ENCODE measurements at places on chromosomes 2 and 18.
A peak's percentile ranks its signal among the peaks of the same experiment; 100 is the strongest.

DNA sequence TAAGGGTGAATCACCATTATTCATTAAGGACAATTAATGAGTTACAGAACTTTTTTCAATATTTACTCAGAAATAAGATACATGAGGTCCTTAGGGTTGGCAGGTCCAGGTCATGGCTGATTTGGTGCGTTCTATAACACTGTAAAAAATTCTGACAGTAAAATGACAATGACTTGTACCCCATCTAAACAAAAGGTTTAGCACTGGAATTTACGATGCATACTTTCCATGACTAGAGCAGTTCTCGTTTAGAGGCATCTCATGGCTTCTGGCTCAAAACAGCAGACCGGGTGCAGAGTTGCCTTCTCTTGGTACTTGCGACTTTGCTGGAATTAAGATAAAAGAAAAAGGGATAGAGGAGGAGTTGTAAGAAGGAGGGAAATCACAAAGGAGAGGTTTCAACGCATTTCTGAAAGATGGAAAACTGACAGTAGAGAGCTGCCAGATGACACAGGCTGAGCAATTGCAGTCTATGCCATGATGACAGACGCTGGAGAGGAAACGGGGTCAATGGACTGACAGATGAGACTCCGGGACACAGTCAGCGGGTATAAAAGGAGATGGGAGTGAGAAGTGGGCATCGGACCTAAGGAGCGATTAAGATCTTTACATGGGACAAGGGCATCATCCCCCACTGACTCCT is 4.1 kb upstream of the CYS1 start:
- DNase-seq, result no peak

DNA sequence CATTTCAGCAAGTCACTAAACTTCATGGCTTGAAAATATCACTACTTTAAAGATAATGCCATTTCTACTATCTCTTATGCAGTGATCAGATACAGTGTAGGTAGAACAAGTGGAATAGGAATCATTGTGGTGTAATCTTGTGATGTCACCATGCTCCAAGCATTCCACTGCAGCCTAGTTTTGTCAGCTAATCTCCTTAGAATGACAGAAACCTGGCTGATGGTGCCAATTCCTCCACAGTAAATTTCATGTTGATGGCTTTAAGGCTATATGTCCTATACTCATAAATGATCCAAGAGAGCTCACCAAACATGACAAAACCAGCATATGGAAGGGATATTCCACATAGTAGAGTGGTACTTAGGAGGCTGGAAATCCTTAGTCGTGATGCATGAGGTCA is 184.9 kb downstream of the PDE1A start:
- no peak for DNase-seq

DNA sequence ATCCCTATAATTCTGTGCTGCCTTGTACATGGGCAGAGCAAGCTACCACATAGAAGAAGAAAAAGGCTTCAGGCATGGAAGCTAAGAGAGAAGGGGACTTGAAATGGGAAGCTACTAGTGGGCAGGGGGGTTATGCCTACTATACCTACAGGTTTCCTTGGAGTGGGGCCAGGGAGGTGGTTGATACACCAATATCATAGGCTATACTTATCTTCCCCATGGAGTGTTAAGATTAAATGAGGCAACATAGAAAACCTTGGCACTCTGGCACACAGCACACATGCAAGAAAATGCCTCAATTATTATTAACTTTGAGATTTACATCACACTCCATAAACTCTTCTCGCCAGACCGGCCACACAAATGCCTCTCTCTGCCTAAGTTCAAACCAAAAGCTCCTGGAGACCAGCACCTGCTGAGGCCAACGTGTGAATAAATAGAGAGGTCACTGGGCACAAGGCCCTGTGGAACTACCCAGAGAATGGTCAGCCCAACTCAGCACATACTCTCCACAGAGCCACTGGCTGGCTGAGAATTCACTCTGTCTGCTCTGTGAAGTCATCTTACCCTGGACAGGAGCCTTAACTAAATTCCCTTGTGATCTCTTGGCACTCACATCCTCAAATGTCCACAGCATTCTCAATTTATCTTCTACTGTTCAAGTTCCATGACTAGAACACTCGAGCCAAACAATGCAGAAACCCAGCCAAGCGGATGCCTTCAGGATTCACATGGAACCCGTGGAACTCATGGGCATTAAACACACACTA is 498.7 kb downstream of the BCL11A start:
- no peak for DNase-seq

DNA sequence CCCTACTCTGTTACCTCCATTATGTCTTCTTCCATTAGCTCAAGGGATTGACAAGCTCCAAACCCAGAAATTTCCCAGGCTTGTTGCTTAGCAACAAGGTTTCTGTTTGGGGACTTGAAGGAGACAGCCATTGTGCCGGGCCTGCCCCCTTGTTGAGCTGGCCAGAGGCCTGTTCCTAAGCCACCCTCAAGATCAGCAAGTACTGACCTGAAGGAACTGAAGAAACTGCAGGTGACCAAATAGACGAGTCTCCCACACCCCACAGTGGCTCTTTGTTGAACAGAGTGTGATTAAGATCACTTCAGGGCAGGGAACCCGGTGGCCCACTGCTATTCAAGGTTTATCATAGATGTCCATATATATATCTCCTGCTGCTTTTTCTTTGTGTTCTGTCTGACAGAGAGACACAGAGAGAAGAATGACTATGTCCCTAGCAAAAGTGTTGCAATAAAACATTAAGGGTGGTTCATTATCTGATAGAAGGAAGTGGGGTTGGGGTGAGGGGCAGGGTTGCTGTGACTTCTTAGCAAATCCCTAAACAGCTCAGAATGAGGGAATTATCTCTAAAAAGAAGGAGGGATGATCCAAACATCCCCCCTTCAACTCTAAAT is 69.2 kb downstream of the RNF144A start:
- no peak for DNase-seq

- no peak for DNase-seq
Observed at GRCh38 chr2:60844105-60844504, 37.3 kb upstream of the REL start.

DNA sequence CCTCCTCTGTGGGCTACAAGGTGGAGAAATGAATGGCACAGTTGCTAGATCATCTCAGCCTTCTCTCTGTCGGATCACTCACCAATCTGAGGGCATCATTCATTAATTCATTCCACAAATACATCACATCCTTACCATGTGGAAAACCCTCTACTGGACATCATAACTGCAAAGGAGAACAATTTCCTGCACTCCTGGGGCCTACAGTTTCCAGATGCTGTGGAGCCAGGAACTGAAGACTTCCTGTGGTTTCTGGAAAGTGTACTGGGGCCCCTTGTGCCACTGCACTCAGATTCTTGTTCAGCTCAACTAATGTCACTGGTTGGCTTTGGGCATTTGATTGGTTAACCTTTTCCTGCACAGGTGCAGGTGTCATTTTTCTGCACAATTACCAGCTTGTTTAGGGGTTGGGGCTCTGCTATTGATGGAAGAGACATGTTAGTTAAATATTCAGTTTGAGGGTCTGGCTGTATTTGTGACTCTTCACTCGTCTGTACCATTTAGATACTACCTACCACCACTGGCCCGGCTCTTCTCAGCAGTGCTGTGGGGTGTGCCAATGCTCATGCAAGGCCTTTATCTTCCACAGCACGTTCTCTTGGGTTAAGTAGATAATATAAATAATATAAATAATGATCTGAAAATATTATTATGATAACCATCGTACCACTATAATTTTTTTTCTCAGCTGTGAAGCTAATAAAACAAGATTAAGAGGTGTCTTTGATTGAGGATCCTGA is 427.3 kb downstream of the TSN start:
- no peak for DNase-seq

DNA sequence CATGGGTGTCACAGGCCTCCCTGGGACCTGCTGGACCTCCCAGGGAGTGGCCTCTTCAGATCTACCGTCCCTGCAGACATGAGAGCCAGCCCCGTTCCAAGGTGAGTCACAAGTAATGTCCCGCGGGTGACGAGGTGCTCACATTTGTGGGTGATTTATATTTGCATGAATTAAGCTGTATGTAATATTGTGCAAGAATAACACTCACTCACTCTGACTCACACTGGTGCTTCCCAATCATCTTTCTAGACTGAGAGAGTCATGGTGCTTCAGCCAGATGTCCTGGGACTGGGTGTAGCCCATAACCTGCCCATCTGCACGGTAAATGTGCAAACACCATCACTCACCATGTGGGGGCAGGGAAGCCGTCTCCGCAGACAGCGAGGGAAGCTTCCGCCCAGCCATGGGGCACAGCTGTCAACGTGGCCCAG is 347.5 kb upstream of the SALL3 start:
- DNase-seq, result no peak

- DNase-seq, result no peak
Observed at GRCh38 chr2:189581354-189582139, 961 bp upstream of the SLC40A1 start.

GRCh38 chr2:223282221-223282620 is 230.2 kb downstream of the KCNE4 start:
- no peak for DNase-seq

DNA sequence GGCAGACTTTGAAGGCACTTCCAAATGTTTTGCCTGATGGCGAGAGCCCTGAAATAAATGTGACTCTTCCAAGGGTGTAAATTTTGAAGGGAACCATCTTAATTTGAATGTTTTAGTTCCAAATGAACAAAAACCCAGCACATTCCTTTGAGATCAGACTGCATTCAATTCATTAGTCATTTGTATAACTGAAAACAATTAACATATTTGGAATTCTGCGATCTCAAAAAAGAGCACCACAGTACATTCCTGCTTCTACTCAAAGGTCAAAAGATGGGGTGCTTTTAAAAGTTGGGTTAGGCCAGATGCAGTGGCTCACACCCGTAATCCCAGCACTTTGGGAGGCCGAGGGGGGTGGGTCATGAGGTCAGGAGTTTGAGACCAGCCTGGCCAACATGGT is 38.2 kb upstream of the CHRNA1 start:
- DNase-seq, result peak; percentile 83

DNA sequence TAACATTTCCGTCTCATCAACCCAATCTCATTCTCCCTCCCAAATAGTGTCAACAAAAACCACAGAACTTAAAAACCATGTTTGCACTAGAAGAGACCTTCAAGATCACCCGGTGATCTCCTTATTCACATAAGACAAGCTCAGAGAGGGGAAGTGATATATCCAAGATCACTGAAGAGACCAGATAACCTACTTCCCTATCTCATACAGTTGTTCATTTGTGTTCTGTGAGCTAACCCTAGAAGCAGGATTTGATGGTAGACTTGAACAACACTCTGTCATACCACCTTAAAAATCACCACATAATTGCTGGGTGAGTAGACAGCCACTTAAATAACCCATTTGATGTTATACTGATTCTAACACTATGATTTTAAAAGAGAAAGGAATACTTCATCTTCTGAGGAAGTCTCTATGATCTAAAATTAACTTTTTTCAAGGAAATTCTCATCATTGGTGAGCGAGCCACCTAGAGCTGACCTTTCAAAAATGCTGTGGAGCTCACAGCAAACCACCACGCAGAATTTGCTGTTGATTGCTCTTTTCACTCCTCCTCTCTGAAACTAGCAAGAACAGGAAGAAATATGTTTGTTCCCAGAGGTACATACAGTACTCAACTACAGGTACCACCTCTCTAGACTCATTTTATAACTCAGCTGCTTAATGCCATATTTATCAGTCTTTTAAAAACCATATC is 15.1 kb downstream of the AAK1 start:
- no peak for DNase-seq

DNA sequence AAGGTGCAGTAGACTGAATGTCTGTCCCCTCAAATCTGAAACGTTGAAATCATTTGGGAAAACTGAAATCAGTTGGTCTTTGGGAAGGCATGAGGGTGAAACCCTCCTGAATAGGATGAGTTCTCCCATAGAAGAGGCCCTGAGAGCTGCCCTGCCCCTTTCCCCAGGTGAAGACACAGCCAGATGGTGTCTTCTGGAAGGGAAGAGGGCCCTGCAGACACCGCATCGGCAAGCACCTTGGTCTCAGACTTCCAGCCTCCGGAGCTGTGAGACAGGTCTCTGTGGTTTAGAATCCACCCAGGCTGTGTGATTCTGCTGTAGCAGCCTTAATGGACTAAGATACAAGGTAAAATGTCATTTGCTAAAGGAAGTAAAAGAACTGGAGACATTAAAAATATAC is 42.1 kb upstream of the SNTG2 start:
- no peak for DNase-seq

- no peak for DNase-seq
Observed at GRCh38 chr2:170408461-170409163, 230.7 kb downstream of the MYO3B start.

GRCh38 chr2:237456200-237456843 is 30.7 kb upstream of the MLPH start:
- DNase-seq, result peak; percentile 89

- DNase-seq, result no peak
Observed at GRCh38 chr2:88060907-88061275, 5.3 kb upstream of the KRCC1 start.
